Hypothalamus (tissue), 51 donors: ENCODE measurements at places on chromosomes 6 and 20.

GRCh38 chr6:90595854-90596253 lies 9.0 kb upstream of the MAP3K7 start:
- no peak for DNase-seq

- no peak for DNase-seq
Observed at GRCh38 chr20:51062065-51062464, 39.2 kb upstream of the KCNG1 start.

GRCh38 chr6:126047648-126048047 lies 61.3 kb downstream of the TRMT11 start:
- no peak for DNase-seq

DNA sequence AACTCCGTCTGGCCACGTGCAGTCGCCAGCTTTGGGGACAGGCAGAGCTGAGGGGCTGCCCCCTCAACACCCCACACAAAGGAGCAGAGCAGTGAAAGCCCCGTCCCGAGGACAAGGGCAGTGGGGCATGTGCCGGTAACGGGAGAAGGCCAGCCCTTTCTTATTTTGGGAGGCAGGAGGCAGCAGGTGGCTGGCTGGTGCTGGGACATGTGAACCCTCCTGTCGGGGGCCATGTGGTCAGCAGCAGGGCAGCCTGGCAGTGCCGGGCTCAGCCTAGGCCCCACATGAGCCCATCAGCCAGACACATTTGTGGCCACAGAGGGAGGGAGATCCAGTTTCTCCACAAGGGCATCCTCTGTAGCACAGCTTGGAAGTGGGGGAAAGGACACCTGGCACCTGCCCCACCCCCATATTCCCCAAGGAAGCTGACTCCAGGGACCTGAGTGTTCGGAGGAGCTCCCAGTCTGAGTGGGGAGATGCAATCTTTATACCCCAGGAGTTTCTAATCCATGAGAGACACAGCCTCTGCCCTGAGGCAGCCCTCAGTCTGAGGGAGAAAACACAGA lies 137.6 kb downstream of the MRPL14 start:
- DNase-seq: no peak

DNA sequence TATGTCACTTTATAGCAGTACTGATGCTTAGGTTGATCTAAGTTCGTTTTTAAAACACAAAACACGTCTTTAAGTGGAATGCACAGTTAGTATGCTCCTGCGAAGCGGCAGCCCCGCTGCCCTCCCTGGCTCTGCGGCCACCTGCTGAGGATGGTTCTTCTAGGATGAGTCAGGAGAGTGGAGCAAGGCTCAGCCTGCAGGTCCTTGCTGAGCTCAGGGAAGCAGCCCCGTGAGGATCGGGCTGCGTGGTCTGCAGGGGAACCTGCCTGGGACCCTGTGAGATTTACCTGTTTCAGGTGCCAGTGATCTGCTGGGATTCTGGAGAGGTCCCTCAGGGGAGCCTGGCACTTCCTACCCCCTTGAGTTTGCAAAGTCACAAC lies 57.5 kb downstream of the SYNJ2 start:
- no peak for DNase-seq

DNA sequence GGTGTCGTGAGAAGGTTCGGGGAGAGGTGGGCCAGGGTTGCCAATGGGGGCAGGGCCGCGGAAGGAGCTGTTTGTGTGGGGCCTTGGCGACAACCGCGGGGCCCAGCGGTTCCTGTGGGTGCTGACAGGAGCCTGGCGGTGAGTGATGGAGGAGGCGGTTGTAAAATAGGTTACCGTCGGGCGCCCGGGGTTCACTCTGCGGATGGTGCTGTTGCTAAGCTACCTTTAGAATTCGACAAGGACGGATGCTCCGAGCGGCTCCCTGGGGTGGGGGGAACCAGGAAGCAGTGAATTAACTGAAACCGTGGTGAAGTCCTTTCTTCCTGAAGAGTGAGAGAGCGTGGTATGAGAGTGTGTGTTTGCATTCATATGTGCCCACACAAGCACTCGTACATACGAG lies 61.7 kb downstream of the CDH22 start:
- DNase-seq: no peak

GRCh38 chr6:140050101-140050995 lies 675.9 kb upstream of the CITED2 start:
- no peak for DNase-seq

DNA sequence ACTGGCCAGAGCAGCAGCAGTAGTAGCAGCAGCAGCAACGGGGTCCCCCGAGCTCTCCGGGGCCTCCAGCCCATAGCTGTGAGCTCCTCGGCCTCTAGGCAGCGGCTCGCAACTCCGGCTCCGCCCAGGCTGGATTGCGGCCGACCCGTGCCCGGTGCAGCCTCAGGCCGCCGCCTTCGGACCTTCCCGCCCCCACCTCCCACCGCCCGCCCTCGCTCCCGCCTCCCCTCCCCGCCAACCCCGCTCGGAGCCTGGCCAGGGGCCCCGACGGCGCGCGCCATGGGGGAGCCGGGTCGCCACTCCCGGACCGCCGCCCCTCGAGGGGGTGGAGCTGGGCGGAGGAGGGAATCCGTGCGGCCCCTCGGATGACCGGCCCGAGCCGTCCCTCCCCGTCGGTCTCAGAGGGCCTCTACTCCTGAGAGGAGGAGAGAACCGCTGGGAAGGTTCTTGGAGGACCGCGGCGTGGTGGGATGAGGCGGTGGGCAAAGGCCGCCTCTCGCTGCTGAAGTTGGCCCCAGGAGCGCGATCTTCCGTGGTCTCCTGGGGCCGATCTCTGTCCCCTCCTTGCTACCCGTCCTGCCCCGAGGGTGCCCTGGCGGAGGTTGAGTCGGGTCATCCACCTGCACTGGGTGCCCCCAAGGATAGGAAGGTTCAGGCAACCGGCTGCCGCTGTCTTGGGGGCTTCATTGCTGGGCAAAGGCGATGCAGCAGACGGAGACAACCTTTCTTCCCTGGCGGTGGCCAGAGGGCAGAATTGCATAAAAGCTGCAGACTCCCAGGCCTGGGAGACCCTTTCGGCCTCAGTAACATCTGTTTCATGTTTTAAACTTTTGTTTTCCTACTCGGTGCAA lies at the start of gene ADAM33:
ADAM33 (minus strand) TSS at position 80 of the 851 bp plus-strand sequence; CDS start at position 74, 6 bp downstream.
- DNase-seq: no peak

DNA sequence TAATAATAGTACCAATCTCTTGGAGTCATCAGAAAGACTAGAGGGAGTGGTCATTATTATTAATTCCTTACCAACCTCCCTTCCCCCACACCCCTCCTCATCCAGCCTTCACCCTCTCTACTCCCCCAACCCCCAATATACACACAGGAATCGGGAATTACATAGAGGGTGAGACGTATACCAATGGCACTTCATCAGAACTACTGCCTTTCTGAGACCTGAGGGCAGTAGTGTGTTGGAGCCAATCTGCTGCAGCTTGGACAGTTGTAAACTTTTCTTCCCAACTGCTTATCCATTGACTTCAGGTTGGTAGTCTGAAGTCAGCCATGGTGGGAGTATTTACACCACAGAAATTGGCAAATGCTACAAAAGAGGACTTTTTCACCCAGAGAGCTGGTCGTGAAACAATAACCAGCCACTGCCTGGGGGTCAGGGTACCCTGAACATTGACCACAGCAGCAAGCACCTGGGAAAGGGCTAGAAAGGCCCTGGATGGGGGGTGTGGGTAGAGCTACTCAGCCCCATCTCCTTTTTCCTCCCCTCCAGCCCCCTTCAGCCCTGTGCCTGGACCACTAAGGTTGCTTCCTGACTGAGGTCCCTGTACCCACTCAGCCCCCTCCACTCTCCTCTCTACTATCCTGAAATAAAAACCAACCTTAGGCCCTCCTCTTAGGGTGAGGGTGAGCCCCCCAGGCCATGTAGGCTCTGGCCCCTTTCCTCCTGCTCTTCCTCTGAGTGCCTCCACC lies 161.5 kb downstream of the MRPL14 start:
- no peak for DNase-seq

GRCh38 chr6:33704215-33705066 lies 7.1 kb downstream of the UQCC2 start:
- DNase-seq: no peak

DNA sequence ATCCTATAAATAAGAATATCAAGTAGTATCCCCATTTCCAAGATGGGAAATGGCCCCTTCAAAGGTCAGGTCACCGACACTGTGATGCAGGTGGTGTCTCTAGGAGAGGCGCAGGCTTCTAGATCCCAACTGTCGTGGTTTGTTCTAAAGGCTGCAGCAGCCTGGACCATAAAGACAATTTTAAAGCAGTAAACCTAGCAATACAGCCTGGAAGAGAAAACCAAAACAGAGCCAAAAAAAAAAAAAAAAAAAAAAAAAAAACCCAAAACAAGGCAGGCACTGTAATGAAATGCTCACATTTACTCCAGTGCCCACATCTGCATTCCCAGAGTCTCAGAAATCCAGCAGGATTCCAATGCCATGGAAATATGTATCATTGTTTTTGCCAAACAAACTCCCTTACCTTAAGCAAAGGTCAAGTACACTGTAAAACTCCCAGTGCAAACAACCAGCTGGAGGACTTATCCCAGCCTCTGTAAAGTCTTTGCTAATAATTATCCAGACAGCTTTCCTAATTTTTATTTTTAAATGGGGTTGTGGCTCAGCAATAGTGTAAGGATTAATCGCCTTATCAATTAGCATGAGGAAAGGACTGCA lies 98.2 kb downstream of the PSMG4 start:
- no peak for DNase-seq

- DNase-seq: no peak
Observed at GRCh38 chr6:14442242-14442641, 324.7 kb downstream of the CD83 start.

GRCh38 chr20:63640086-63640485 lies 13.1 kb downstream of the STMN3 start:
- DNase-seq: no peak

GRCh38 chr20:50054231-50054547 lies 58.8 kb downstream of the UBE2V1 start:
- DNase-seq: no peak

GRCh38 chr6:20969551-20969950 lies 435.3 kb downstream of the CDKAL1 start:
- no peak for DNase-seq

DNA sequence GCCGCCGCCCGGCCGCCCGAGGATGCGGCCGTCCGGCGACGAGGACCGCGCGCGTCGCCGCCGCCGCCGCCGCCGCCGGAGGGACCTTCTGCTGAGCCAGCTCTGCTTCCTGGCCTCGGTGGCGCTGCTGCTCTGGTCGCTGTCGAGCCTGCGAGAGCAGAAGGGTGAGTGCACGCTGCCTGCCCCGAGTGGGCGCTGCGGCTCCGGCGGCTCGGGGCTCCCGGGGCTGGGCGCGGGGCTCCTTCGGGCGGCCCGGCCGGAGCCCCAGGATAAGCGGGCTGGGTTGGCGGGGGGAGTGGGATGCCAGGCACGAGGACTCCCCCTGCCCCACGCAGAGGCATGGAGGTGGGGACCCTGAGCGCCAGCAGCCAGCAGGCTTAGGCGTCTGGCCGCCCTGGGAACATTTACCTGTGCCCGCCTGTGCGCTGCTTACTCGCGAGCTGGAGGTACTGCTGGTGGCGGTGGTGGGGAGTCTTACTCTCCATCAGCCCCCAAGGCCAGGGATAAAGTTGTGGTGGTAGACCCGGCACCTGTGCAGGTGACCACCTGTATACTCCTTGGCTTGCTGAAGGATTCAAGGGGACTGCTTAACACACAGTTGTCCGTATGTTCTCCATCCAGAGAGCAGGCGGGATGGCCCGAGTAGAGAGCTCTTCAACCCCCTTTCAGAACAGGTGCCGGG lies 520 bp downstream of the SLC24A3 start:
- no peak for DNase-seq

GRCh38 chr6:73929405-73929804 lies 233.4 kb downstream of the CD109 start:
- DNase-seq: no peak

DNA sequence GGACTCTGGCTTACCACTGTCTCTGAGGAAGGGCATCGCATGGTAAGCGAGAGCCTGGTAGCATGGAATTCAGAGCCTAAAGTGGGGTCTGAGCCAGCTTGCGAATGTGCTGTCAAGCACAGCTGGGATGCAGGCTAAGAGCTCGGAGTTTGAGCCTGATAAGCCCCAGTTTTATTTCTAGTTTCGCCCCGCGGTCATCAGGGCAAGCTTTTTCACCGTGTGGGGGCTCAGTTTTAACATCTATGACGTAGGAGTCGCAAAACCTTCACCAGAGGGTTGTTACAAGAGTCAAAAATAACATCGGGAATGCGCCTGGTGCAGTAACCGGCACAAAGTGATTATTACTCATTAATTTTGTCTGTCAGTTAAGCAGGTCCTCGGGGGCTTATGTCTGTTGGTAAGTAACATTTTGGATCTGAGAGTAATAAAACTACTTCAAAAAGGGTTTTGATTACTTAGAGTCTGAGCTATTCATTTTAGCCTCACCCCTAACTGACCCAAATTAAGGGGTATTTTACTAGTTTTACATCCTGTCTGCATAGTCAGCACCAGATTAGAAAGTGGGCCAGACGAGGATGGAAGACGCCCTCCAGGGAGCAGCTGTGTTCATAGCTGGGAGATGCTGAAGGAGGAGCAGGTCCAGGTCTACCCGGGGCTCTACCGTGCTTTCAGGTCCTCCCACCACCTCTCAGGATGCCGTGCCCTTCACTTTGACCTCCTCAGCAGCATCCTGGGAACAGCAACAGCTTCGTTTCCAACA lies 29.7 kb downstream of the SLC22A23 start:
- no peak for DNase-seq

- DNase-seq: no peak
Observed at GRCh38 chr6:151112130-151112529, 127.6 kb upstream of the AKAP12 start.

GRCh38 chr6:157927011-157927410 lies 54.7 kb upstream of the SYNJ2 start:
- no peak for DNase-seq

- no peak for DNase-seq
Observed at GRCh38 chr20:45867819-45868176, 10.4 kb downstream of the ZSWIM3 start.

DNA sequence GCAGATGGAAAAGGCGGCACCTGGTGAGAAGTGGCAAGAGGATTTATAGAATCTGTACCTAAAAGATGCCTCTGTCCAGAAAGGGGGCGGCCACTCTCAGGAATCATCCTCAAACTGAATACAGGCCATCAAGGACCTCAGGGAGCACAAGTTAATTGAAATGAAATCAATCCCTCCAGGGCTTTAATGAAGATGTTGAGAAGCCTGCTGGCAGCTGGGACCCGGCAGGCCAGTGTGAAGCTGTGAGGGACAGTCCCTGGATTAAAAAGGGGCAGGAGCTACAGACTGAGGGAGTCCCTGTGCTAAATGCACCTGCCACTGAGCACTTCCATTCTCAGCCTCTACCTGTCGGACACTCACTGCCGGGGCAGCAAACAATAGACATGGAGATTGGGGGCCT lies 107.7 kb upstream of the GGTLC1 start:
- DNase-seq: no peak

DNA sequence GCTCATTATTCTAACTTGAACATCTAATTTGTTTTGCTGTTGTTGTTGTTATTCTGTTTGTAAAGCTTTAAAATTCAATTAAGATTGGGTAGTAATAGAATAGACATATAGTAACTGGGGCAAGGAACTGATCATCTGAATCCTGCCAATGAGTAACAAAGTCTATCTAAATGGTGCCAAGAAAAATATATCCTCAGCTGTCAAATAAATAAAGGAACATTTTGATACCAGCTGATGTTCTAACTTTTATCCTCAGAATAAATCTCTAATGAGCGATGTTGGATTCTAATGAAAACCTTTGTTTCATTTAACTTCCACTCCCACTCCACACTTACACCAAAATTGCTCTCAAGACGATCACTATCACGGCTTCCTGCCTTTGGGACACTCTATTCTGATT lies 210.9 kb downstream of the TINAG start:
- DNase-seq: no peak

- DNase-seq: no peak
Observed at GRCh38 chr6:134637847-134638437, 312.0 kb downstream of the ALDH8A1 start.

- no peak for DNase-seq
Observed at GRCh38 chr6:37524025-37524969, 24.6 kb upstream of the CCDC167 start.
